ENCODE measurements at places on chromosomes 7 and 10. TPM values are rescaled to one million over a fixed set of nuclear protein-coding genes. Genes with fewer than 3 reads are reported as not detected.

CALCR gene
- total RNA-seq = 9.4 TPM

SUN3 gene
- total RNA-seq = not detected

OR2A42 gene
- total RNA-seq = 0.04 TPM

TAS2R41 gene
- not detected for total RNA-seq

GRCh38 chr7:149459540-149460452 is 1.1 kb downstream of the ZNF777 start:
- DNase-seq = peak; percentile 14
- no peak overlapping the region for H3K27ac ChIP-seq
- H3K36me3 ChIP-seq = peaks cover 20% of the 10 kb centered on the region
- peaks cover 14% of the 10 kb centered on the region for H3K4me1 ChIP-seq

ESYT2 gene
- total RNA-seq = 46.5 TPM

WEE2 gene
- total RNA-seq = 0.09 TPM

- H3K27ac ChIP-seq = no peak overlapping the region
- H3K4me3 ChIP-seq = no peak overlapping the region
- no peak for DNase-seq
- H3K4me1 ChIP-seq = no peaks in the 10 kb centered on the region
- H3K27me3 ChIP-seq = no peaks in the 10 kb centered on the region
Observed at GRCh38 chr7:140082770-140083169, 20.0 kb upstream of the PARP12 start.

DNA sequence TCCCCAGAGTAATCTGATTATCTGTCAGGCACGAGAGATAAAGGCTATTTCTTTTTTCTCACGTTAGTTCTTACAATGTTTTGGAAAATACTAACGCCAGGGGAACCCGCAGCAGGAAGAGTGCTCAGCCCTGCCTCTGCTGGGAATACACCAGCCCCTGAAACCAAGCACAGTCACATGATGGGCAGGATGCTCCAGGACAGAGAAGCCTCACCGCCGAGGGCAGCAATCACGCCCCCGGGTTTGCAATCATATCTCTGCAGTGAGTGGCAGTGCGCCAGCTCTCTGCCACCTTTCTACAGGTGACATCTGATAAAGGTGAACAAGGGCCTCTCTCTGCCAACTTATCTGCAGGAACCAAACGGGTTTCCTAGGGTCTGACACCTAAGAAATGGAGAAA is 39.8 kb downstream of the BRI3 start:
- H3K27ac ChIP-seq = no peak overlapping the region
- peak; percentile 25 for DNase-seq
- H3K36me3 ChIP-seq = no peaks in the 10 kb centered on the region
- H3K4me3 ChIP-seq = no peak overlapping the region

NOS3 gene
- 4.9 TPM for total RNA-seq

GRCh38 chr10:82932451-82932850 is 1057.5 kb downstream of the NRG3 start:
- no peak for DNase-seq
- no peak overlapping the region for H3K27ac ChIP-seq
- H3K27me3 ChIP-seq = no peaks in the 10 kb centered on the region
- H3K4me1 ChIP-seq = no peaks in the 10 kb centered on the region

DNA sequence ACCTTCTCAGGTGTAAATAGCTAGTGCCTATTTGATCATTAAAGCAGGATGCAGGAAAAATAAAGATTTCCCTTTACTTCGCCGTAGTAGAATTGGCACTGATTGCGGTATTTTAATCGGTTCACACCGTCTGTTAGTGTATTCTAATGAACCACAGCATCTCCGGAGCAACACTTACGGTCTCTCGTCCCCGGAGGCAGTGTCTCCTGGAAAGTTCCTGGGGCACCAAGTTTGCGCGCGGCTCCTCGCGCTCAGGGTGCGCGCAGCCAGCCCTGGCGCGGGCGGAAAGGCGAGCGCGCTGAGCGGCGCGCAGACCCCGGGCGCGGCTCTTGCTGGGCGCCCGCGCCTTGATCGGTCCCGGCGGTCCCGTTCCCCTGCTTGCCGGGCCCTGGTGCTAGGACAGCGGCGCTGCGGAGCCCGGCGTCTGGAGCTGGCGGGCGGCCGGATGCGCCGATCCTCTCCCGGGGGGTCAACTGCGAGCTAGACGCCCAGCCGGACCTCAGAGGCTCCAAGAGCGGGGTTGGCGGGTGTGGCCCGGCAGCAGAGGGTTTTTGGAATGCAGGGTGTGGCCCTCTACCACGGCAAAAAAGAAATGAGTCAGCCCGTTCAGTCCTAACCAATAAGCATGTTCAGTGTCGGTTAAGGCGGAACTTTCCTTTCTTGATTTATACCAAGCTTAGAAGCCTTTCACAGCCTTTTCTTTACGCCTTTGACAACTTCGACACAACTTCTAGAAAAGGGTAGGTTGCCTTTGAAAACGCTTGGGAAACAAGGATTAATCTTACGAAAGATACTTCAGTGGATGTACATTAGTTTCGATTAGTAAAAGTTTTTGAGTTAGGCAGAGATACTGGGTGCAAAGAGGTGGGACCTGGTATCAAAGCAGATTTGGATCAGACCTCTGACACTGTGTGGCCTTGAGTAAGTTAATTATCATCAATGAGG is 166.8 kb upstream of the ASAH2 start:
- H3K4me3 ChIP-seq = peak overlapping the region; percentile 77
- H3K4me1 ChIP-seq = peaks cover 4% of the 10 kb centered on the region
- no peaks in the 10 kb centered on the region for H3K36me3 ChIP-seq
- no peaks in the 10 kb centered on the region for H3K27me3 ChIP-seq
- peak; percentile 88 for DNase-seq

GRCh38 chr7:39703144-39703543 is 79.8 kb downstream of the RALA start:
- peaks cover 23% of the 10 kb centered on the region for H3K36me3 ChIP-seq
- no peak overlapping the region for H3K4me3 ChIP-seq
- DNase-seq = no peak
- H3K27me3 ChIP-seq = no peaks in the 10 kb centered on the region
- no peaks in the 10 kb centered on the region for H3K4me1 ChIP-seq
- no peak overlapping the region for H3K27ac ChIP-seq

DNA sequence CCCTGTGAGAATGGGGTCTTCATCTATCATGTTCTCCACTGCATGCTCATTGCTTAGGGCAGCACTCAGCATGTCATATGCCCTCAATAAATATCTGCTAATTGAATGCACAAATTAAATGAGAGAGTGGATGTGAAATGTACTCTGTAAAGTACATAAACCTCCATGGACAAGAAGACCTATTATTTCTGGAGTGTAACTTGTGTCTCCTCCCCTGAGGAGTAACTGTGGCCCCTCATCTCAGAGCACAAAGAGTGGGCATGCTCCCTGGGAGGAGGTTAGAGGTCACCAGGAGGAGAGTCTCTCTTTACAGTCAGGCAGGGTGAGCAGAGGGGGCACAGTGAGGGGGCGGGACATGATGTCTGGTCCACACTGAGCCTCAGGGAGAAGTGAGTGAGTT is 313.6 kb upstream of the PODXL start:
- no peak overlapping the region for H3K27ac ChIP-seq
- no peak for DNase-seq

GRCh38 chr7:41315764-41316163 is 387.1 kb downstream of the INHBA start:
- H3K4me3 ChIP-seq = no peak overlapping the region
- no peak overlapping the region for H3K27ac ChIP-seq
- H3K36me3 ChIP-seq = no peaks in the 10 kb centered on the region
- DNase-seq = no peak
- H3K27me3 ChIP-seq = no peaks in the 10 kb centered on the region

CLDN4 gene
- total RNA-seq = 0.27 TPM

GRCh38 chr7:116984917-116985316 is 31.6 kb downstream of the ST7 start:
- no peak overlapping the region for H3K27ac ChIP-seq
- no peaks in the 10 kb centered on the region for H3K4me1 ChIP-seq
- peak; percentile 53 for DNase-seq
- no peaks in the 10 kb centered on the region for H3K27me3 ChIP-seq
- no peaks in the 10 kb centered on the region for H3K36me3 ChIP-seq

ADAM8 gene
- 1.4 TPM for total RNA-seq
